Small intestine (tissue), 16 donors: ENCODE measurements at places on chromosomes 12 and 14. TPM values are rescaled to one million over a fixed set of nuclear protein-coding genes. Genes with fewer than 3 reads are reported as not detected.

- DNase-seq, result no peak
Observed at GRCh38 chr12:19646599-19646998, 207.3 kb downstream of the AEBP2 start.

DNA sequence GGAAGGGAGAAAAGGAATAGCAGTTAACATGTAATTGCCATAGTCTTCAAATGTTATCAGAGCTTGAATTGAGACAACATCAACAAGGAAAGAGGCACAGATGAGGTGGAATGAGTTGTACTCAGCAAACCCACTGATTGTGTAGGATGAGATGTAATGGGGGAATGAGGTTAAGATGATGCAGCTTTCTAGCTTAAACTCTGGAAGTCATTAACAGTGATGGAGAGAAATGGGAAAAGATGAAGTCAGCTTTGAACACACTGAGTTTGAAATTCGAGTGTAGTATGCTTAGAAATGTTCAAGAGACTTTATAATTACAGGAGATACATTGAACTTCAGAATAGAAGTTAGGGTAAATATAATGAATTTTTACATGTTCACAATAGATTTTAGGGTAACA is 106.9 kb downstream of the PRKD1 start:
- no peak for DNase-seq

- DNase-seq, result no peak
Observed at GRCh38 chr14:96587823-96588385, 85.7 kb downstream of the PAPOLA start.

DNA sequence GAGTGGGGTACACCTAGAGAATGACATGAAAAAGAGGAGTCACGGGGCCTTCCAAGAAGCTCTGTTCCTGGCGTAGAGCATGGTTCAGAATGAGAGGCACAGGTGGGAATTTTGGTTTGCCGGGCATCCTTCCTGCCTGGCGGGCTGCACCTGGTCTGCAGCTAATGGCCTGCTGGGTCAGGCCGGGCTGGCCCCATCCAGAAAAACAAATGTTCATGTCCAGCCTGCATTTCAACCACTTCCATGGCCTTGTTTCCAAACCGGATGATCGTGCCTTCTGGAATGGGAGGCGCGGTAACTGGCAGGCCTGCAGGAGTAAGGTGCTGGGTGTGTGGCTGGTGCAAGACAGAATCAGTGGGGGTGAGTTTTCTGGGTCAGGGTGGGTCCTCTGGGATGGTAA is 14.4 kb downstream of the TEAD4 start:
- no peak for DNase-seq

DNA sequence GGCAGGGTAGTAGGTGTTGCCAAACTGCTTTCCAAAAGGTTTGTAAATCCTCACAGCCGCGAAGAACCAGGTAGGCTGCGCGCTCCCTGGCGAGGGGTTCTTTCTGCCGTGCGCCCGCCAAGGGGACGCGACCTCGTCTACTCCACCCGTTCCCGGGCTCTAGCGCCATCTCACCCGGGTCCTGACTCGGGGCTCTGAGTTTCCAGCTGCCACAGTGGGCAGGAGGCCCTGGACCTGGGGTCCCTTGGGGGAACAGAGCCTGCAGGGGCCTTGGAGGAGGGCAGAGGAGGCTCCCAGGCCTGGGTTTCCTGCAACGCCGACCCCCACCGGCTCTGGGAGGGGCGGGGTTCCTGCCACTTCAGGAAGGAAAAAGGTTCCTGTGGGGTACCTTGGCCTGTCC is 706 bp downstream of the ANHX start:
- DNase-seq, result no peak

GRCh38 chr14:103882503-103883262 is 35.3 kb upstream of the PPP1R13B start:
- DNase-seq, result no peak

DNA sequence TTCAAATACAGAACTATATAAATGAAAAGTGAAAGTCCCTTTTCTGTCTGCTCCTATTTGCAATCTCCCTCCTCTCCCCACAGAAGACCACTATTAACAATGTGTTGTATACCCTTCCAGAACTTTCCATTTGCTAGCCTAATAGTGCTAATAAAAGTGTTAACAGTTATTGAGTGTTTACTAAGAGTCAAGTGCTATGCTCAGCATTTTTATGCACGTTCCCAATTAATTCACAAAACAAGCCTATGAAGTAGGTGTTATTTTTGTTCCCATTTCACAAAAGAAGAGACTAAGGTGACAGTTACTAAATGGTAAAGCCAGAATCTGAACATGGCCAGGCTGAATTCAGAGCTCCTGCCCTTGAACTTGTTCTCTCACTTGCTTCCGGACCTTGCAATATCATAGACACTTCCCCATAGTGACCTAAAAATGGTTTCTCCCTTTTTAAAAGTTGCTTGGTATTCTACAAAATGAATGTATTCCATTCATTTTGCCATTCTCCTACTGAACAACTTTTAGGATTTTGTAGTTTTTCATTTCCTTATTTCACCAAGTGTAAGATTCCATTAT is 1.6 kb upstream of the PRKAB1 start:
- no peak for DNase-seq

DNA sequence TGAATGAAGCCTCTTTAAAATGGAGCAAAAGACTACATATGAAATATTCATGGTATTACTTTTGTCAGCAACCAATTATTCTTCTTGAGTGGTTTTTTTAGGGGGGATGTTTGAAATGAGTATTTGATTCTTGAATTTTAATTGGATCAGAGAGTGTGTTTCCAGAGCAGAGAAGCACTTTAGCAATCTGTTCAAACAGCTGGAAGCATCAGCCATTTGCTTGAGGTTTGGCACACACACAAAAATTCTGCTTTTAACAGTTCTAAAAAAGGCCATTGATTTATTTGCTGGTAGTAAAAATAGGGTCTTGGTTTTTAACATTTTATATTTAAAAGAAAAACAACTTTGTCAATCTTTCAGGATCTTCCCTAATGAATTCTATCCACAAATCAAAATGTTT is 292.7 kb downstream of the LRFN5 start:
- DNase-seq, result no peak

DNA sequence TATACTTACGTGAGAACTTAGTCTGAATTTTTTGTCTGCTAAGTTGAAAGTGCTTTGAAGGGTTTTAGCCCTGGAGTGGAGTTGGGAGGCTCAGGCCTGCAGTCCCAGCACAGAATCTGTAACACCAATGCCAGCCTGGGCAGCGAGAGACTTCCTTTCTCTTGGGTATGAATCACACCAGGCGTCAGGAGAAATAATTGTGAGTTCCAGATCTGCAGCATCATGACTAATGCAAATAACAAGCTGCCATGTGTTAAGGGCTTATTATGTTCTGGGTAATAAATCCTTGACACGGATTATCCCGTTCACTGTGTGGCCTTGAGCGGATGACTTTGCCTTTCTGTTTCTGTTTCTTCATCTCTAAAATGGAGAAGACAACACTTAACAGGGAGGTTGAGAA is 70.6 kb downstream of the B4GALNT3 start:
- no peak for DNase-seq

The AHNAK2 gene
- under 0.01 TPM for polyA plus RNA-seq

DNA sequence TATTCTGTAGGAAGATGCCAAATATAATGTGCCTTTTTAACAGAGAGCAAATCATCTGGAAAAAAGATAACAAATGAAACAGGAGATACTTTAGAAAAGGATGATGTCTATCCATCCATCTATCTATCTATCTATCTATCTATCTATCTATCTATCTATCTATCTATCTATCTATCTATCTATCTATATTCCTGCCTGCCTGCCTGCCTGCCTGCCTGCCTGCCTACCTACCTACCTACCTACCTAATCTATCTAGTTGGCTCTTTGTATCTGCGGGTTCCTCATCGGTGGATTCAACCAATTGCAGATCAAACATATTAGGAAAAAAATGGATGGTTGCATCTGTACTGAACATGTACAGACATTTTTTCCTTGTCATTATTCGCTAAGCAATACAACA is 11.0 kb downstream of the PTPRB start:
- DNase-seq, result no peak

DNA sequence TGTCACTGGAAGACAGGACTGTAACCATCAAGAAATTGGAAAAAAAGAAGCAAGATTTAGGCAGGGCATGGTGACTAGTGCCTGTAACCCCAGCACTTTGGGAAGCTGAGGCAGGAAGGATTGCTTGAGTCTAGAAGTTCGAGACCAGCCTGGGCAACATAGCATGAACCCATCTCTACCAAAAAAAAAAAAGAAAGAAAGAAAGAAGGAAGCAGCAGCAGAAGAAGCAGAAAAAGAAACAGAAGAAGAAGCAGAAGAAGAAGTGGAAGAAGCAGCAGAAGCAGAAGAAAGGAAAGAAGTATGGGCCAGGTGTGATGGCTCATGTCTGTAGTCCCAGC is 30.5 kb upstream of the LGALS3 start:
- no peak for DNase-seq

The TRIM9 gene
- 0.80 TPM for polyA plus RNA-seq

The MGAT4C gene
- not detected for polyA plus RNA-seq

DNA sequence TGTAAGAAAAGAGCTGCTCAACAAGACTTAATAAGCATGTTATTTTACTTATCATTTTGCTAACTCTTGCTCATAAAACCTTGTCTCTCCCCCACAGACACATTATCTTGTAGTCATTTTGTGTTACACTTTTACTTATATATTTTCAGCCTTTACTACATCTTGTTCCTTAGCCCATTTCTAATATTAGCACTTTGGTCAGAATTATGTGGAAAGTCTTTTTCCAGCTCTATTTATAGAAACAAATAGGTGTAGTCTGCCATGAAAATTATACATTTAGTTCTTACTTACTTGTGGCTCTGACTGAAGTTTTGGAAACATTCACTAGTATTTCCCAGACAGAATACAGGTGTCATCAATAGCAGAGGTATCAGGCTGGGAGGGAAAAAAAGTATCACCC is 76.1 kb downstream of the TMEM116 start:
- DNase-seq, result no peak

- DNase-seq, result no peak
Observed at GRCh38 chr14:69928111-69928523, 48.9 kb downstream of the SMOC1 start.

GRCh38 chr14:104400355-104400754 is 179.2 kb upstream of the C14orf180 start:
- no peak for DNase-seq

- DNase-seq, result no peak
Observed at GRCh38 chr14:91387951-91388381, 29.7 kb downstream of the CCDC88C start.

GRCh38 chr14:75050852-75051555 is at the start of gene MLH3:
TSS of gene MLH3 (minus strand) at chr14:75051467. CDS start at chr14:75049655, 1,812 bp downstream.
- DNase-seq, result peak; percentile 93

DNA sequence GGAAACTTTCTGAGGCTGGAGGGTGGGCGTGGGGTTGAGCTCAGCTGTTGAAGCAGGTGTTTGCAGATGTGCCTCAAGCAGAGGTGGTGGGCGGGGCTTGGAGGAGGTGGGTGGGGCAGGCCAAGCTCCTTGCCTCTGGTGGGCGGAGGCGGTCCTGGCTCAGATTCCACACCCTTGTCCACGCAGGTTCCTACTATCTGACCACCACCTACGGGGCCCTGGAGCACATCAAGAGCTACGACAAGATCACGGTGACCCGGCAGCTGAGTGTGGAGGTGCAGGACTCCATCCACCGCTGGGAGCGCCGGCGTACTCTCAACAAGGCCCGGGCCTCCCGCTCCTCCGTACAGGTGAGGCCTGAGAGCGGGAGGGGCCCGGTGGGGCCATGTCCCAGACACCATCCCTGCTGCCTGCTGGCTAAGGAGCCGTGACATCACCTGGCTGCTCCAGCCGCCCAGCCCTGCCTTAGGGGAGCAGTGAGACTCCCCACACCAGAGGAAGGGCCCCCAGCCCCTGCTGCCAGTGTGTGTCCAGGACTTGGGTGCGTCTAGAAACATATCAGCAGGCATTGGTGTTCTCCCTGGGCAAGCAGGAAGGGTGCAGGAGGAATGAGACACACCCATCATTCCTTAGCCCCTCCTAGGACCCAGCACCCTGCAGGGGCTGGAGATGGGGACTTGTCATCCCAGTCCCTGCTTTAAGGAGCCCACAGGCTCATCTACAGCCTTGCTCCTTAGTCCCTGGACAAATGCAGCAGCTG is 63.4 kb downstream of the LGMN start:
- DNase-seq, result no peak

DNA sequence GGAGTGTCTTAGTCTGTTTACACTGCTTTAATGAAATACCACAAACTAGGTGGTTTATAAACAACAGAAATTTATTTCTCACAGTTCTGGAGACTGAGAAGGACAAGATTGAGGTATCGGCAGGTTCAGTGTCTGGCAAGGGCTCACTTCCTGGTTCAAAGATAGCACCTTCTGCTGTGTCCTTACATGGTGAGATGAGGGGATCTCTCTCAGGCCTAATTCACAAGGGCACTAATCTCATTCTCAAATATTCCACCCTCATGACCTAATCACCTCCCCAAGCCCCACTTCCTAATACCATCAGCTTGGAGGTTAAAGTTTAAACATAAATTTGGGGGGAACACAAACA is 35.0 kb upstream of the PLEK2 start:
- peak; percentile 36 for DNase-seq

GRCh38 chr14:100880271-100881101 is 23.0 kb downstream of the RTL1 start:
- no peak for DNase-seq

The PLXNC1 gene
- polyA plus RNA-seq, result 1.4 TPM

DNA sequence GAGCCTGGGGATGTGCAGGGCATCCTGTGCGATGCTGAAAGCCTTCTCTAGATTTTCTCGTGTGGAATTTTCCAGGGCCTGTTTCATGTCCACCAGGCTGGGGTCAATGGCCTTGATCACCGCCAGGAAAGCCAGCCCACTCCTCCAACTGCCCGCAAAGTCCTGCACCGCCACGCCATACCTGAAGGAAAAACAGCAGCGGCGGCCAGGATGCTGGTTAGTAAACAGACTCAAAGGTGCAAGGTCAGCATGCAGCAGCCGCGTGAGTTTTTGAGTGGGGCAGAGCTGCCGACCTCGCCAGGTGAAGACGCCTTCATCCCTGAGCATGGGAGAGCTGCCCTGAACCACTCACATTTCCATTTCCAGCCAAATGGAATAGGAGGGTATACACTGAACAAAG is 53.4 kb upstream of the DICER1 start:
- no peak for DNase-seq

The NR1H4 gene
- polyA plus RNA-seq, result 37.1 TPM

The RNASE2 gene
- polyA plus RNA-seq, result 0.92 TPM

The SPRING1 gene
- polyA plus RNA-seq, result 10.3 TPM

DNA sequence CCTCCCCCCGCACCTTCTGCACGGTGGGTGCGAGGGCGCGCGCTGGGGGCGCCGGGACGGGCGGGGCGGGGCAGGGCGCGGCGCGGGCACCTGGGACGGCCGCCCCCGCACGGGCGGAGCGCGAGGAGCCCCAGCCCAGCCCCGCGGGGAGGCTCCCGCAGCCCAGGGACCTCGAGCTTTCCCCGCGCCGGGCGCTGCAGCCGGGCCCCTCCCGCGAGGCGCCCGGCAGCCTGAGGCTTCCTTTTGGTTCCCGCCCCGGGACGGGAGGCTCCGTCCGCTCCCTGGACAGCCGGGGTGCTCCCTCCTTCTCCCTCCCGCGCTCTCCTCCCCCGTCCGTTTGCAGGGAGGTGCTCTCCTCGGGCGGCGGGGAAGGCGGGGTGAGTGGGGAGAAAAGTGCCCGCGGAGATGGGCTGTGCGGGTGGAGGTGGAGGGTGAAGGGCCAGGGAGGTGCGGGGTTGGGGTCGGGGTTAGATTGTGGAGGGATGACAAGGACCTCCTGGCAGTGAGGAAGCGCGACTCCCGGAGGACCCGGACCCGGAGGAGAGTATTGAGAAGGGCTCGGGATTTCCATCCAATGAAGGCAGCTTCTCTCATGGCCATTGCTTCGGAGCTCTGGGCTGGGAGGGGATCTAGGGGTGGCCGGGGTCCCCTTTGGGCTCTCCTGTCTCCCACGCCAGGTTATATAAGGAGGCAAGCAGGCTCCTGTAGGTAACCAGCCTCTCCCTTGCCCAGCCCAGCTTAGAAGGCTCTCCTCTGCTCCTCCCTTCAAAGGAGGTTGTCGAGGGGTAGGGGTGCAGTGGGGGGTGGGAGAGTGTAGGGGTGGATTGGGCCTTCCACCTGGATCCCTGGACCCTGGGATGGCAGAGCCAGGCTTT is 645 bp downstream of the JDP2 start:
- DNase-seq, result peak; percentile 64
